ENCODE measurements at places on chromosomes 11 and 22.

DNA sequence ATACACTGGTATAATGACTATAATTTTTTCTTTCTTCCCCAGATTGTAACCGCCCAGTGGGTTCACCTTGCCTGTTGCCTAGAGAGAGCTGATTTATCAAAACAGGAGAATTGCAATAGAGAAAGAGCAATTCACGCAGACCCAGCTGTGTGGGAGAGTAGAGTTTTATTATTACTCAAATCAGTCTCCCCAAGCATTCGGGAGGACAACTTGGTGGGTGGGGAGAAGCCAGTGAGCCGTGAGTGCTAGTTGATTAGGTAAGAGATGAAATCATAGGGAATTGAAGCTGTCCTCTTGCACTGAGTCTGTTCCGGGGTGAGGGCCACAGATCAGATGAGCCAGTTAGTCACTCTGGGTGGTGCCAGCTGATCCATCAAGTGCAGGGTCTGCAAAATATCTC, 73.2 kb downstream of the SLC35F2 start:
- DNase-seq = no peak

DNA sequence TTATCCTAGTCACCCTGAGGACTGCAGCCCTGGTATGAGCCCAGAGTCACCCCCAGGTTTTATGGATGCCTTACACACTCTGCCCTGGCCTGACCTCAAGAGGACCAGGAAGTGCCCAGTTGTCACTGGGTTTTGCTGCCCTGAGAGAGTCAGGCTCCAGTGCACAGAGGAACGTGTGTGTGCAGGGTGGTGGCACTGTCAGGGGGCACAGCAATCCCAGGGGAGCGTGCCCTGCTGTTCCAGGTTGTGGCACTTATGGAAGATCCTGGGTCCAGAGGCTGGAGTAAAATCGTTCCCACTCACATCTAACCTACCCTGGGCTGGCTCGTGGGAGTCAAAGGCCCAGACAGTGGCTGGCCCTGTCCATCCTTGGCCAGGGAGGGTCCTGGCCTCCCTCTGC, 7.6 kb downstream of the APOBEC3A start:
- DNase-seq = no peak

DNA sequence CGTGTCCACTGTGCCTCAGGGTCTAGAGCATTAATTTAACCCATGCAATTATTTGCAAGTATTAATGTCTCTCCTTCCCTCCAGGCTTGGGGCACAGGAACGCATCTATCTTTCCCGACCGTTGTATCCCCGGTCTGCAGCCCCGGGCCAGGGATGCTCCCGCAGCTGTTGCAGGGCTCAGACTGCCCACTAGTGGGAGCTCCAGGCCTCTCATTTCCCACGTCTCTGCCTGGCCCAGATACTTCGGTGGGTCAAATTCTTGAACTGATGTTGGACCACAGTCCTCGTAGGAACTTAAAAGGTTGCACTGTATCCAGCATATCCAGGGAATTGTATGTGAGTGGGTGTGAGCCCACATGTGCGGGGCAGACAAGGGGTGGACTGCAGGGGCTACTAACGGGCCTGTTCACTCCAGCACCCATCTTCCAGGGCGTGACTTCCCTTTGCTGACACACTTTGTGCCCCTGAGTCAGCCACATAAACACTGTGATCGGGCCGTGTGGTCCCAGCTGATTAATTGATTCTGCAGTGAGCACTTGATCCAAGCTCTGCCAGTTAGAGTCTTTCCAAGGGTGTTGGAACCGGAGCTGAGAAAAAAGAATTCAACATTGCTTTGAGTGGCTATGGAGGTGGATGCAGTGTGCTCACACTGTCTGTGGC, 451.3 kb downstream of the TBC1D22A start:
- DNase-seq = no peak

GRCh38 chr22:47987885-47988515, 1225.5 kb downstream of the TBC1D22A start:
- no peak for DNase-seq

DNA sequence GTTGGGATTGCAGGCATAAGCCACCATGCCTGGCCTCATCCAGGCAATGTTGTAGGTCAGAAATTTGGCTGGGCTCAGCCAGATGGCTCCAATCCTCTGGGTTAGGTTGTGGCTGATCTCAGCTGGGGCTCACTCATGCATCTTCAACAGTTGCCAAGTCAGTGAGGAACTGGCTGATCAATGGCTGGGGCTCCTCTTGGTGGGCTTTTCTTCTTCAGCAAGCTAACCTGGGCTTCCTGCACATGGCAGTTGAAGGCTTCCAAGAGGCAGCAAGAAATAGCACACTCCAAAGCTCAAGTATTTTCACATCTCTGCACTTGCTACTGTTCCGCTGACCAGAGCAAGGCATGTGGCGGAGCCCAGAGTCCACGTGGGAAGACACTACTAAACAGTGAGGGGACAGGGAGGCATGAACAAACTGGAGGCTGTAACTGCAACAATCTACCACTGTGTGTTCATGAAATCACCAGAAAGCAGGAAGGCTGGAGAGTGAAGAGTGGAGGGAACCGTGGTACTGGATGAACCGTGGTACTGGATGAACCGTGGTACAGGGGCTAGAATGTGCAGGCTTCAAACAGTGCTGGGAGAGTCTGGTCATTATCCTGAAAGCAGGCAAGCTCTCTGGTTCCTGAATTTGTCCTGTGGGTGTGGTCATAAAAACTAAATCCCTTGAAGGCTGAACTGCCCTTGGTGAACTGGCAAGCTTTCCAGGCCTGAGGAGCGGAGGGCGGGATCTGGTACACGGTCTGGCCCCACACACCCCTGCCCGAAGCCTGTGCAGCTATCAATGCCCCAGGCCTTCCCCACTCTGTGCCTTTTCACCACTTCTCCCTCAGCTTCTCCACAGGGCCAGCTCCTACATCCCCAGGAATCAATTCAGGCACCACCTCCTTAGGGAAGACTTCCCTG, 20.2 kb downstream of the CHST1 start:
- peak; percentile 3 for DNase-seq

- no peak for DNase-seq
Observed at GRCh38 chr11:130456286-130456685, 7.8 kb downstream of the ADAMTS15 start.

DNA sequence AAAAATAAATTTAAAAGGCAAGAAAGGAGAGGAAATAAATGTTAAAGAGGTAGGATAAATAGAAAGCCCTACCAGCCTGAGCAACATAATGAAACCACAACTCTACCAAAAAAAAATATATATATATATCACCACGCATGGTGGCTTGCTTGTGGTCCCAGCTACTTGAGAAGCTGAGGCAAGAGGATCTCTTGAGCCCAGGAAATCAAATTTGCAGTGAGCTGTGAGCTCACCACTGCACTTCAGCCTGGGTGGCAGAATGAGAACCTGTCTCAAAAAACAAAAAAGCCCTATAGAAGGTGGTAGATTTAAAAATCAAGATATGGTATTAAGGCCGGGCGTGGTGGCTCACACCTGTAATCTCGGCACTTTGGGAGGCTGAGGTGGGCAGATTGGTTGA, 10.5 kb downstream of the NUCB2 start:
- peak; percentile 28 for DNase-seq

DNA sequence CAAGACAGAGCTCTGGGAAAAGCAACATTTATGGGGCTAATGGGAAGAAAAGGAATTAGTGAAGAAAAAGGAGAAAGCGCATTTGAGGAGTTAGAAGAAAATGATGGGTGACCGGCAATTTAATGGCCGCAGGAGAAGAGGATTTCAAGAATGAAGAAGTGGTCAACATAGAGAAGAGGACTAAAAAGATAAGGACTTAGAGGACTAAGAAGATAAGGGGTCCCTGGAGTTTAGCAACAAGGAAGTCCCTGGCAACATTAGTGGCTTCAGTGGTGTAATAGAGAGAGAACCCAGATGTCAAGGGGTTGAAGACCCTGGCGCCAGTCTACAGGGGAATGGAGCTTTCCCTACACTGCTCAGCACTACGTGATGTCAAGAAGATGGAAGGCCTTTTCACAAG, 32.3 kb downstream of the WEE1 start:
- DNase-seq = no peak

DNA sequence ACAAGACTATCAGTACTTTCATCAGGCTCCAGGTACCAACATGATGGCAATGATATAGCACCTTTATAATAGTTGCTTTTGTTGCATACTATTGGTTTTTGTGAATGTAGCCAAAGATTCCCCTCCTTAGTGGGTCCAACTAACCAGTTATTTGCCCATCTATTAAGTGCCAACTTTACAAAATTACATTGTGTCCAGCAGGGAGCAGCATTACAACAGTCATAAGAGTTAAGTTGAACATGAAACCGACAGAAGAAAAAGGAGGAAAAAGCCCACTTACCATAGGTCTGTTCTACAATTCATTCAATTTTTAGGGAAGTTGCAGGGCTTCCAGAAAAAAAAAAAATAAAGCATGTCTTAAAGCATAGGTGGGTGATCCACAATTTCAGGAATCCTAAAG, 21.6 kb downstream of the IMMP1L start:
- no peak for DNase-seq

DNA sequence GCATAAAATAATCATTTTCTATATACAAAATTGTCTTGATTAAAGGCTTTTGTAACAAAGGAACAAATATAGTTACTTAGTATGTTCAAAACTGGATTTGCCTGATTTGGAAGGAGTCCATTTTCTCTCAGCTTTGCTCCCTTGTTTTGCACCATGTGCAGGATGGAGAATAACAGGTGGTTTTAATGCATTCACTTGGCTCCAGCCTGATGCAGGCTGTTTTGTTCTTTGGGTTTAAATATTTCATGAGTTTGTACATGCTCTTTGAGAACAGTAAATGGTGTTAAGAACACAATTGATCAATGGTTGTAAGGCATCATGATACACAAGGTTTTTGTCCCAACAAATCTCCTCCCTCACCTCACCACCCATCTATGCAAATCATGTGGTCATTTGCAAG, 886.9 kb upstream of the CCDC90B start:
- DNase-seq = no peak

- DNase-seq = no peak
Observed at GRCh38 chr11:4607096-4607495, 935 bp downstream of the TRIM68 start.

- no peak for DNase-seq
Observed at GRCh38 chr11:64892838-64893193, 14.4 kb upstream of the EHD1 start.

- DNase-seq = no peak
Observed at GRCh38 chr22:22914726-22915669, 27.4 kb downstream of the IGLL5 start.

DNA sequence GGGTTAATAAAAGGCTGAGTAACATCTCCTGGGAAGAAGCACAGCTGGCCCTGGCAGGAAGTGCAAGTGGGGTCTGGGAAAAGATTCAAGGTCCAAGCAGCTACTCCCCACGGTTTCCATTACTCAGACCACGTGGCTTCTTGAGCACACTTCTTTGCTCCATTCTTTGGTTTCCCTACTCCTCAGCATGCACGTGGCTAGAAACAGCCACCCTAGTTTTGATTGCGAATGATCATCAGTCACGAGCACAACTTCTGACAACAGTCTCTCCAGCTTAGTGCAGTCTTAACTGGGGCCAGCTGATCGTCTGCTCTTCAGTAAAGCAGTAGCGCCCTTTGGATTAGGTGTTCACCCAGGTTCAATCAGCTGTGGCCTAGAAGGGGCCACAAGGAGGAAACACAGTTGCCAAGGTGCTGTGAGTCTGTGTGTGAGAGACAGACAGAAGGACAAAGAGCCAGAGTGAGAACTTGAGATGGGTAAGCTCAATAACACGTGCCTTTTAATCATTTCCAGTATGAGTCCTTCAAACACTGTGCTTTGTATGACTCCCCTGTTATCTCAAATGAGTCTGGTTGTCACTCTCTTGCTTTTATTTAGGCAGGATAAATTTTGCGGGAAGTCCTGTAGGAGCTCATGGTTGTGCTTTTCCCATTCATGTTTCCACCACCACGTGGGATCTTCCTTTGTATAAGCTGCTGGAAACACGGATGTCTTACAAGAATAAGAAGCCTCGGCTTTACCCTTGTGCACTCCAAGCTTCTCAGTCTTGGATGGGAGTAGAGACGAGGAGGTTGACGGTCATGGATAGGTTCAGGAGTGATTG, 901 bp upstream of the PARVA start:
- no peak for DNase-seq

DNA sequence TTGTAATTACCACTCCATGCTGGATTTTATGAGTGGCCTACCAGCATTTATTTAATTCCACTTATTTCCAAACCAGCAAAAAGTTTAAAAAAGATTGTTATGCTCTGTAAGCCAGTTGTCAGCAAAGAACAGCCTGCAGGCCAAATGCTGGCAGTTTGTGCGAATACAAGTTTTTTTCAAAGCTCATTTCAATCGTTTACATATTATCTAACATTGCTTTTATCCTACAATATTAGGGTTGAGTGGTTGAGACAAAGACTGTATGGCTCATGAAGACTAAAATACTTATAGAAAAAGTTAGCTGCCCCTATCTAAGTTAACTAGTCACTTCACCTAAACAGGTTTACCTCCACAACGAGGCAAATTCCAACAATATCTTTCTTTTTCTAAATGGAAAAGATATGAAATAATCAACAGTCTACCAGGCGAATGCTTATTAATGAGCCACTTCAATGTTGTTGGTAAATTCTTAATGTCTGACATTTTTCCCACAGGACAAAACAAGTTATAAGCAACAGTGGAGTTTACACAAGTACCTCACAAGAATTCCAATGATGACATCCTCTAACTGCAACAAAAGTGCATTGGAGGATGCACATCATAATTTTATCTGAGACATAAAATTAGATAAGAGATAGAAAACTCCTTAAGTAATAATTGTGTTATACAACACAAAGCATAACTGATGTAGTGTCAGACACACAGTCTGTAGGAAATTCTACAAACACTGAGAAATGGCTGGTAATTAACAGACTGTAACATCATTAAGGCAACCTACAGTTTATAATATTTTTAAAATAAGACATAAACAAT, 35.8 kb upstream of the POU2AF2 start:
- no peak for DNase-seq

DNA sequence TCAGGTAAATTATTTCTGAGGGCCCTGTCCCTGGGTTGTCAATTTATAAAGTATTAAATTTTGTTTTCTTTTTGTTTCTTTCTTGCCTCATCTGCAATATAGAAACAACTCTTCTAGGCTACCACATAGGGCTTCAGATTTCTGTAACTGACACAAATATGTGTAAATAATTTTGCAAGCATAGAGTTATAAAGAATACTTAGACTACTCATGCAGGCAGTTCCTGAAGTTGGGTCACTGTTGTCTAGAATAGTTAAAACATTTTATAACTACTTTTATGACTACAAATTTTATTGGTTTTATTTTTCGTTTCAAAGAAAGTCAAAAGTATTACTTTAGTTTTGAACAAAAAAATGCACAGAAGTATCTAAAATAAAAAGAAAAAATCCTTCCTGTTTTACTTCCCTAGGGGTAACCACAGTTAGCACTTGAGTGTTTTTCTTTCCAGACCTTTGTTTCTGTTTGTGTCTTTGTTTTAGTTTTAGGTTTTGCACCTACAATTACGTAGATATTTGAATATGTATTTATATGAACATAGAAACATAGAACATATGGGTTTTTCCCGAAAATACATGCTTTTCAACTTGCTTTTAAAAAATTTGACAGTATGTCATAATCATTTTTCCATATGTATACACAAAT, 12.4 kb upstream of the TMEM123 start:
- DNase-seq = no peak

- no peak for DNase-seq
Observed at GRCh38 chr11:82967381-82967780, 65.8 kb downstream of the DDIAS start.

GRCh38 chr11:128179039-128179438, 408.3 kb downstream of the ETS1 start:
- DNase-seq = no peak
